CD8-positive, alpha-beta memory T cell (primary cell): ENCODE measurements at places on chromosomes 1 and 21. TPM values are rescaled to one million over a fixed set of nuclear protein-coding genes. Genes with fewer than 3 reads are reported as not detected.

GRCh38 chr1:53590531-53591515, 131.6 kb downstream of the DMRTB1 start:
- DNase-seq, result no peak

DNA sequence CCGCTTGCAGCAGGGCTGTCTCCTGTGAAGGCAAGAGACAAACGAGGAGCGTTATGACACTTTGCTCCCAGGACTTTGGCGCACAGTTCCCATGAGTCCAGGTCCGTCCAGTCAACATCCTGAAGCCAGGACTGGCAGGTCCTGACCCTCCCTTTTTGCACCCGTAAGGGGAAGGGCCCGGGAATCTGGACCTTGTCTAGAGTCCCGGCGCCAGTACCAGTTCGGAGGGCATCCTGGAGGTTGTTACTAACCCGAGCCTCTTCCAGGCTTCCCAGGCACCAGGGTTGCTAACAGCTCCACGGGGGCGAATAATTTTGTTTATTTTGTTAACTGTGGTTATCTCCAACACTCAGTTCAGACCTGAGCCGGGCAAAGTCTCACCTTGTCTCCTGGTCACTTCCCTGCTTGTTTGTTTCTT, 682 bp upstream of the RWDD3 start:
- DNase-seq, result no peak

DNA sequence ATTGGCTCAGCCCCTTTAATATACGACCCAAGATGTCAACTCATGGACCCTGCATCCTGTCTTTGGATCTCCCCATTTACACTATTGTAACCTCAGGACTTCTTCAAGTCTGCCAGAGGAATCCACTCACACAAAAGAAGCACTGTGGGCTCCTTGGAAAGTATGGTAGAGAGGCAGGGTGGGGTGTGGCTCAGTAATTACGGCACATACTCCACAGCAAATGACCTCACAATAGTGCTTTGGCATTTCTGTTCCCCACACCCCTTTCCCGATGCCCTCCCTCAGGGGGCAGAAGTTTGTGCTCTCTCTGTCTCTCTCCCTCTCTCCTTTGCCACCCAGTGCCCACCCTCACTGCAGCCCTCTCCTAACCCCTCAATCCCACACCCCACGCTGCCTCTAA, 27.8 kb upstream of the IFNAR2 start:
- DNase-seq, result no peak

DNA sequence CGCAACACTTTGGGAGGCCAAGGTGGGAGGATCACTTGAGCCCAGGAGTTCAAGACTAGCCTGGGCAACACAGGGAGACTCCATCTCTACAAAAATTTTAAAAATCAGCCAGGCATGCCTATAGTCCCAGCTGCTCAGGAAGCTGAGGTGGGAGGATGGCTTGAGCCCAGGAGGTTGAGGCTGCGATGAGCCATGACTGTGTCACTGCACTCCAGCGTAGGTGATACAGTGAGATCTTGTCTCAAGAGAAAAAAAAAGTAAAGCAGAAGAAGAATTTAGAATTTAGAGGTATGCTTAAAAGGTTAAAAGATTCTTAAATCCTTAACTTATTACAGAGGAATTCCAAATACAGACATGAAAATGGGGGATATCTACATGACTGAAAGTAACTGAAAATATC, 79.5 kb downstream of the SMYD3 start:
- no peak for DNase-seq

DNA sequence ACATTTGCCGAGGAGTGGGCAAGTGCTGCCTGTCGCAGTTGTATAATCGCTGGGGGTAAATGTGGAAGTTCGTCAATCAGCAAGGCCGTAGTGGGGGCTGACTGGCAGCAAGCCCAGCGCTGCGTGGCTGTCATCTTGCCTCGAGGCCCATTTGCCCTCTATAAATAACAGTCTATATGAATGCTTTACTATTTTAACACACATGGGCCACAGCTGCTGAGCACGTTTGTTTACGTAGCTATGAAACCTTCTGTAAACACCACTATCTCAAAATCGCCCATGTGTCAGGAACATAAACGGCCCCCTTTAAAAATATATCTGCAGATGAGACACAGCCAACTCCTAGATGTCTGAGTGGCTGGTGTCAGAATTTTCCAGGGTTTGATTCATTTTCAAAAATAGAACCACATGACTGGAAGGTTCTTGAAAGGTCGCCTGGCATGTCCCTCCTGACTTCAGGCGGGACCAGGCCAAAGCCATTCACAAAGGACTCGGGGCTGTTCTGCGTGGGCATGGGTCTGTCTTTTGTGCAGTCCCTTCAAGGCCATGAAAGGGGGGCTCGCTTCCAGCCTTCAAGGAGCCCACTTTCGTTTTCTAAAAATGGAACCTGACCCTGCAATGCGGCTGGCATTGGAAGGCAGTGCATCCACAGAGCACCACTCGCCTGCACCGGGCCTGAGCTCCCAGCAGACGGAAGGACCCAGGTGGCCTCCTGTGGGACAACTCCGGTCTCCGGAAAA, 205.5 kb downstream of the KCNJ6 start:
- DNase-seq, result no peak

DNA sequence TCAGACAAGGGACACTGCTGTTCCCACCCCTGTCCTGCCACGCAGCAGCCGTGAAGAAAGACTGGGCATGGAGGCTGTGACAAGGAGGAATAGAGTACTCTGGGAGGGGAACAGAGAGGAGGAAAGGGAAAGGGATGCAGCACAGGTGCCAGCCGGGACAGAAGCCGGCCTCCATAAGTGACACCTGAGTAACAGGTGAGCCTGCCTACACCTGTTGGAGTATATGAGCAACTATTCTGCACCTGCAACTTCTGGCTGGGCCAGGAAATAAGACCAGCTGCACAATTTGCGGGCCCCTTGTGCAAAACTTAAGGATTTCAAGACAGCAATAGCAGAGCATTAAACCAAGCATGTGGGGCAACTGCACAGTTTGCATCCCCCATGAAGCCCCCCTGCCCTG, 72.5 kb upstream of the GOLT1A start:
- DNase-seq, result no peak

DNA sequence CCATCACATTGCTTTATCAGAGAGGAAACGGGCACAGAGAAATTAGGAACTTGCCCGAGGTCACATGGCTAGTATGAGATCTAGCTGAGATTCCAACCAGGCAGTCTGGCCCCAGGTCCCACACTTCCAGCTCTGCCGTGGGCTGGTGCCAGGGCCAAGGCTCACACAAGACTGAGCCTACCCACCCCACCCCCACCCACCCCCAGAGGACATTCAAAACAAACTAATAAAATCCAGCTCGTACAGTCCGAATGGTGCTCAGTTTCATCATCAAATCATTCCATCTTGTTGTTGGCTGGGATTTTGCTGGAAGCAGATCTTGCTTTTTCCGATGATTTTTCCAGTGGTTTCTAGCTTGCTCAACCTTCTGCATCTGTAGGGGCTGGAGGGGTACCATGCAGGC, 27.9 kb downstream of the MATN1 start:
- DNase-seq, result no peak

GRCh38 chr1:47174656-47175020, 15.2 kb downstream of the PDZK1IP1 start:
- DNase-seq, result no peak

- no peak for DNase-seq
These were observed 79.9 kb upstream of the GPR52 start for GRCh38 chr1:174367892-174368291.

GRCh38 chr1:118271883-118272282, 86.9 kb upstream of the SPAG17 start:
- no peak for DNase-seq

- no peak for DNase-seq
These were observed 107.2 kb downstream of the AKT3 start for GRCh38 chr1:243742819-243743218.

- no peak for DNase-seq
These were observed 126.0 kb downstream of the NR5A2 start for GRCh38 chr1:200153277-200154055.

DNA sequence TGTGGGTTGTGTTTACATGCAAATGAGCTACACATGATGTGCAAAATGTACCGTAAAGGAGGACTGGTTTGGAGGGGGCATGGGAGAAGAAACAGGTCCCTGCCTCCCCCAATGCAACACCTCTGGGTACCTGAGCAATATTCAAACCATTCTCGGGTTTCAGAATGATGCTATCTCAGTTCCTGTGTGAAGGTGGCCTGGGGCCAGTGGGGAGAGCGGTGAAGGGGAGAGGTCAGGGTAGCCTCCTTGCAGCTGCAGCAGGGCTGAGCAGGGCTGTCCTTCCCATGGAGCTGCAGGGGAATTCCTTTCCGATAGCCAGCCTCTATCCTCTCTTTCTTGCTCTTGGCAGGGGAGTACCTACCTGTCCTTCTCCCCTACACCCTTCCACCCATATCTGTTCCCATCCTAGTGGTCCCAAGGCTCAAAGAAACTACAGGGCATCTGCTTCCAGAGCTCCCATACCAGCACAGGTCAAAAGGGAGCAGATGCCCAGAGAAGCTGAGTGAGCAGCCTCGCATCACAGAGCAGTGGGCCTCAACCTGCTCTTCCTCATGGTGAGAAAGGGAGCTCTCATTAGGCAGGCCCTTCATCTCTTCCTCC, 11.9 kb downstream of the MEF2D start:
- DNase-seq, result peak; percentile 46

DNA sequence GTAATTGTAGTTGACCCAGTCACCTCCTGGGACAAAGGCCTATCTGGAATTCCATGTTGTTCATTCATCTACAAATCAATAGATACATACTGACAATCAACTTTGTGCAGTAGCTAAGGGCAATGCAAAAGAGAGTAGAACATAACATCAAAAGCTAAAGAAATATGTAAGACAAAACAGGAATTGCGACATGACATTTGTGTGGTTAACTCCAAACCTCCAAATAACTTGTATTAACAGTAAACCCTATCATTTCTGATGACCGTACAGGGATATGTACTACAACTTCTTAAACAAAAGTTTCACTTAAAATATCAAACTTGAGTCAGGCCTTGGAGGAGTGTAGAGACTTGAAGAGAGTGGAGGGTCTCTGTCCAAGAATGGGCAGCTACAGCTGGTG, 317.6 kb downstream of the SPATA17 start:
- DNase-seq, result no peak

GRCh38 chr1:230208619-230209261, 141.7 kb downstream of the GALNT2 start:
- peak; percentile 22 for DNase-seq

GRCh38 chr1:198030682-198031081, 113.5 kb downstream of the LHX9 start:
- no peak for DNase-seq

The ASPM gene
- 18.3 TPM for total RNA-seq

The ZNF697 gene
- total RNA-seq, result 0.78 TPM

The TMEM234 gene
- total RNA-seq, result 10.9 TPM

The CFAP107 gene
- not detected for total RNA-seq

The NBPF3 gene
- total RNA-seq, result 3.9 TPM
